ENCODE measurements at places on chromosomes 5 and 9.

GRCh38 chr5:145554399-145554798 lies 280.7 kb downstream of the PRELID2 start:
- DNase-seq: no peak

DNA sequence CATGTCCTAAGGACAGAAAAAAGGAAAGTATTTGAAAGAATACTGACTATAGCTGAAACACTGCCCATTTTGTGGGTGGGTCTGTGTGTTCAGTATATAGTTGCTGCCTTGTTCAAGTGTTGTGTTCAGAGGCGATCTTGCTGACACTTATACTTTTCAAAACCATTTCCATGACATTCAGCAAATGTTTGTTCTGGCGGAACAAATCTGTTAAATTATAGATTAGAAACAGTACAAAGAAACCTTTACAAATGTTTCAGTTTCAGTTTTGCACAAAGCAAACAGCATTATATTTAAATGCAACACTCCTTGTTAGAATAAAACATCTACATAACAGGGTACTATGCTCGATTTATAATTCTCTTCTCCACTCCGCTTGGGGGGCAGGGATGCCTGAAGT lies 2276.3 kb downstream of the MAT2B start:
- no peak for DNase-seq

DNA sequence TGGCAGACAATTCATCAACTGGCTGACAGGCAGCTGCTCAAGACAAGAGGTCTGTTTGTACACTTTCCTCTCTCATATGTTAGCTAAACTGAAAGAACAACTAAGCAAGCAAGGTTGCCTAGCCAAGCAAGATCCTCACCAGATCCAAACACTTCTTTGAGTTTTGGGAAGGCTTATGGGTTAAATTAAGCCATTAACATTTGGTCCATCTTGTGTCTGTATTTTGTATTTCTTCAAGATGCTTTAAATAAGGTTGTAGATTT lies 170.4 kb upstream of the RAI14 start:
- DNase-seq: no peak

DNA sequence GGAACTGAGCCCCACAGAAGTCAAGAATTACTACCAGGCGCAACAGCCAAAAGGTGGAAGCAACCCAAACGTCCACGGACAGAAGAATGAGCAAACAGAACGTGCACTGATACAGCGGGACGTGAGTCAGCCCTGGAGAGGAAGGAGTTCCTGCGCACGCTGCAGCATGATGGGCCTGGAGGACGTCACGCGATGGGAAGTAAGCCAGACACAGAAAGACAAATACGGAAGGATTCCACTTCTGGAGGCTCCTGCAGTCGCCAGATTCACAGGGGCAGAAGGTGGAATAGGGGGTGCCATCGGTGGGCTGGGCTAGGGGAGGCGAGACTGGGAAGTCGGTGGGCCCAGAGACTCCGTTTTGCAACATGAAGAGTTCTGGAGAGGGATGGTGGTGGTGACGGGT lies 80.3 kb upstream of the PHYKPL start:
- no peak for DNase-seq

- DNase-seq: no peak
Observed at GRCh38 chr5:78578015-78578414, 70.6 kb downstream of the LHFPL2 start.

DNA sequence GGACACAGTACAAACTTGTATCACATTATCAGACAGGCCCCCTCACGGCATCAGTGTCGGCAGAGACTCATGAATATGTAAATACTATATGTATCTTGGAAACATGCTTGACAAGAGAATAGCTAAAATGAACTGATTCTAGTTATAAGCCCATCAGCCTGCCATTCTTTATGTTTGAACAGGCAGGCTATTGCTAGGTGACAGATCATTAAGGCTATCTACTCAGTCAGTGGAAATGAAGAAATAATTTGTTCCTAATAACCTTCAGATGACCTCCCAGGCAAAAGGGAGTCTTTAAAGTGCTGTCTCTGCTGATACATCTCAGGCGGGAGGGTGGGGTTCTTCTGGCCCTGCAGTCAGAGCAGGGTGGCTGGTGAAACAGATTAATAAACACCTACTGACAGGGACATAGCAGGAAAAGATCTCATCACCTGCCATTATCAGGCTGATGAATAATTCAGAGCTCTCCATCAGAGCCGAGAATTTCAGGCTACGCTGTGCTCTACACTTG lies 394.2 kb downstream of the RASEF start:
- DNase-seq: no peak

DNA sequence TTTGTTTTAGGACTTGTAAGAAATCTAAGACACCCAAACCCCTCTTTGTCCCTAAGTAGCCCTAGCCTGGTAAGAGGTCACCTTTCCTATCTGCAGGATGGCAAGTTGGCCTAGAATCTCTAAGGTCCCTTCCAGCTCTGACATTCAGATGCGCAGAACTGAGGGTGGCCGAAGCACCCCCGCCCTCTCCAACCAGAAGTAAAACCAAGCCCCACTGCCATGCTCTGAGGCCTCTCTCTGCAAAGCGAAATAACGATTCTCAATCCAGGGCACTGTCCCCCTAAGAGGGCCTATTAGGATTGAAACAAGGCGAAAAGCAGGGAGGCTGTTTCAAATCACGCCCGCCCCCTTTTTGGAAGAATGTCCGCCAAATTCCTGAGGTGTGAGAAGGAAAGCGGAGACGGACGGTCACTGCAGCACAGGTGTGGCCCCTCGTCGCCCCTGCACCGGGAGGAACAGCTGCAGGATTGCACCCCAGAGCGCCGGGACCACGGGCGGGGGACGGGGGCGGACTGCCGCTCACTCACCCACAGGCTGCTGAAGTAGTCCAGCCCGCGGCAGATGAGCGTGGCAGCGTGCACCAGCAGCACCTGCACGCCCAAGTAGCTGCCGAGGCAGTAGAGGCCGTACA lies 824 bp downstream of the TMEM245 start:
- peak; percentile 32 for DNase-seq

- no peak for DNase-seq
Observed at GRCh38 chr5:19701731-19702130, 286.3 kb downstream of the CDH18 start.

- DNase-seq: no peak
Observed at GRCh38 chr9:108138516-108138915, 648.9 kb upstream of the KLF4 start.

- DNase-seq: no peak
Observed at GRCh38 chr9:90569511-90569910, 73.1 kb downstream of the DIRAS2 start.

DNA sequence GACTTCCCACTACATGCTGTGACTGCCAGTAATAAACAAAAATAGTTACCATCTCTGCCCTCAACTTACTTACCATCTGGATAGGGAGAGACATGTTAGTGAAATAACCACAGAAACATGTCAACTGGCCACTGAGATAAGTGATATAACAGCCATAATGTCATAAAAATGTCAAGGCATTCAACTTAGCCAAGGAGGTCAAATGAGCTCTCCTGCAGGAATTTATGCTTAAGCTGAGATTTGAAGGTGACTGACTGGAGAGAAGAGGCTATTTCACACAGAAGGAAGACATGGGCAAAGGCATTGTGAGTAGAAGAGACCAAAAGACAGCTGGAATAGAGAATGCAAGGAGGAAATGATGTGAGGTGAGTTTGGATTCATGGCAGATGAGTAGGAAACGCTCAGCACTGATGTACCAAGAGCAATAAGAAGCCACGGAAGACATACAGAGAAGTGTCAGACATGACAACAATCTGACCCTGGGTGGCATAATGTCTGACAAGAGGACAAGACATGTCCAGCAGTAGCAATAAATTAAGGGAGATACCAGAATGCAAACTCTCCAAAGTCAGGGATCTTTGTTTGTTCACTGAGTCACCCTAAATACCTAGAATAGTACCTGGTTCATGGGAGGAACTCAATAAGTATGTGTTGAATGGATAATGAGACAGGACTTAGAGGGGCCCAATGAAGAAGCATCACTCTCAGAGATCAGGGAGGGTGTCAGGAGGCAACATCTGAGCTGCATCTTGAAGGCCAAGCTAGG lies 318.8 kb downstream of the ACTL7B start:
- DNase-seq: no peak

DNA sequence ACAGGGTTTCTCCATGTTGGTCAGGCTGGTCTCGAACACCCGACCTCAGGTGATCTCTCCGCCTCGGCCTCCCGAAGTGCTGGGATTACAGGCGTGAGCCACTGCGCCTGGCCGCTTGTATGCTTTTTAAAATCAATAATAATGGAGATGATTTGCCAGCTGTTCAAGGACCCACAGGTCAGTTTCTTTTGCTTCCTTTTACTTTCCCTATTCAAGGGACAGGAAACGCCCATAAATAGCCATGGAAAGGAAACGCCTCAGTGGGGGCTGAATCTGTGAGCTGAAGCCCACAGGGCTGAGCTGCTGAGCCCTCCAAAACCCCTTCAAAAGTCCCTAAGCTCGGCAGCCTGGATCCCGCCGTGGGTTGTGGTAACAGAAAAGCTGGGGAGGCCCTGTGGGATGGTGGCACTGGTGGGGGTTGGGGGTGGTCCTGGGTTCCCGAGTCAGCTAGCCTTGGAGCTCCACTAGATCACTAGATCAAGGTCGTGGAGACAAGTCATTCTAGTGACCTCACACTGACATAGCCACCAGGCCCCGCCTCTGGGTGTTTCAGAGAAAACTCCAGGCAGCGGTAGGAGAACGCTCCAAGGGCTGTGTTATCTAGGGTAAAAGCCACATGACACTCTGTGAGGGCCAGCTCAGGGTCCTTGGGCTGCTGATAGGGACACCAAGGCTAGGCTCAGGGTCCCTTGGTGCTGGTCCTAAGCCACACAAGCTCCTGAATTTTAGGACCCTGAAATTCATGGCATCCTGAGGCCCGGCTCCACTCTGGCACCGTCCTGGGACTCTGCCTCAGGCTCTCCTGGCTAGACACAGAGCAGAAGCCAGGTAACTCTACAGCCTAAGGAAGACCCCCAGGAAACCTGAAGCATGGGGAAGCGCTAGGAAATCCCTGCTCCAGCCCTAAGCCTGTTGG lies 18.0 kb upstream of the DUSP1 start:
- no peak for DNase-seq

DNA sequence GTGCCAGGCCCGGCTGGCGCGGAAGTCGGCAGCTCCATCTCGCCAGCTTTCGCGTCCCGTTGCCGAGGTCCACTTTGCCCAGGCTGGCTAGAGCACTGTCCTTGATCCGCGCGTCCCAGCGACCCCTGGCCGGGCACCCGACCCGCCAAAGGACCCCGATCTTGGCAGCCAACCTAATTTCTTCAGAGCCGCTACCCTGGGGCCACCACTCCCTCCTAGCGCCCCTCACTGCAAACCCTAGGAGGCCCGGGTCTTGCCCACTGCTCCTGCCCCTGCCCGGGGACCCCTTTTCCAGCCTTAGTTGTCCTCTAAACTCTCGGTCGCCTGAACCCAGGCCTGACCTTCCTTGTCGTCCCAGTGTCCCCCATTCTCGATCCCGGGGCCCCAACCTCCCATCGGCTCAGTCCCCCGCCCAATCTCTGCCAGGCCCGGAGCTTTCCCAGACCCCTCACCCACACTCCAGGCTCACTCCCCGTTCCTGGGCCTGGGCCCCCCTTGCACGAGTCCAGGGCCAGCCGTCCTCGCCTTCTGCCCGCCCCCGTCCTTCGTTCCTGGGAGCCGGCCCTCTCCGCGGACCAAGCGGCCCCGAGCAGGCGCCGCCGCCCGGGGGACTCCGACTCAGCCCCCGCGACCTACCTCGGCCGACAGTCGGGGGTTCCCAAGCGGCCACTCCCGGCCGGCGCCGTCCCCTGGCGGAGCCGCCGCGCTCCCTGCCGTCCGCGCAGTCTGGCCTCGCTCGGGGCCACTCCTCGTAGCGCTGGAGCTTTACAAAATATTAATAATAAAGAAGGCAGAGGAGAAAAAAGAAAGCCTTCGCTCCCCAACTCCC lies 701 bp upstream of the LMX1B start:
- no peak for DNase-seq

DNA sequence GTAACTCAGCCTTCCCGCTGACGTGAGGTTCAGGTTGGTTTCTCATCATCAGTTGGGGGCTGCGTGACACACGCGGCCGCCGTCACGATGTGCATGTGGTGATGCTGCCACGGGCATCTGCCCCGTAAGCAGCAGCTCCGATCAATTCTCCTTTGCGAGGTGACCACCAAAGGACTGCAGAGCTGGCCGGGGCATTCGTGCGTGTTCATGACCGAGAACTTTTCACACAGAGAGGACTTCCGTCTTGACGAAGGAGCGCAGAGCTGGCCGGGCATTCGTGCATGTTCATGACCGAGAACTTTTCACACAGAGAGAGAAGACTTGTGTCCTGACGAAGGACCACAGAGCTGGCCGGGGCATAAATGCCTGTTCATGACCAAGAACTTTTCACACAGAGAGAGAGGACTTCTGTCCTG lies 3.8 kb upstream of the LCN1 start:
- DNase-seq: peak; percentile 14

- no peak for DNase-seq
Observed at GRCh38 chr9:120779227-120779626, 14.0 kb downstream of the FBXW2 start.

- no peak for DNase-seq
Observed at GRCh38 chr9:100619194-100619593, 41.3 kb downstream of the CAVIN4 start.

DNA sequence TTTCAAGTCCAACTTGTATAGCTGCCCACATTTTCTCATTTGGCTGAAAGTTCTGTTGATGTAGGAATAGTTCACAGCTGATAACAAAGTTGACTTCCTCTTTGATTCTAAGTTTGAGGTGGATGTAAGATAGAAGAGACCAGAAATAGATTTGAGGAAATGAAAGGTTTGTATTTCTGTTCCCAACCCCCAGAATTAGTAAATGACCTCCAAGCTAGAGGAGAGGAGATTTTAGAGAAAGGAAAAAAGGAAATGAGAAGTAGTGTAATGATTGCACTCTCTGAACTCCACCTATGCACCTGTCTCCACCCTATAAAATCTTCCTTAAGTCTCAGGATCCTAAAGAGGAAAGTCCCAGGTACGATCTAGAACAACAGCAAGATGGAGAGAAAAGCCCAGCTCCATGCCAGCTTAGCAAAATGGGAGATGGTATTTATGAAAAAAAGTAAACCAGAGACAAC lies 130.4 kb upstream of the POC5 start:
- DNase-seq: no peak

- DNase-seq: no peak
Observed at GRCh38 chr5:95050708-95051107, 234.2 kb downstream of the MCTP1 start.

DNA sequence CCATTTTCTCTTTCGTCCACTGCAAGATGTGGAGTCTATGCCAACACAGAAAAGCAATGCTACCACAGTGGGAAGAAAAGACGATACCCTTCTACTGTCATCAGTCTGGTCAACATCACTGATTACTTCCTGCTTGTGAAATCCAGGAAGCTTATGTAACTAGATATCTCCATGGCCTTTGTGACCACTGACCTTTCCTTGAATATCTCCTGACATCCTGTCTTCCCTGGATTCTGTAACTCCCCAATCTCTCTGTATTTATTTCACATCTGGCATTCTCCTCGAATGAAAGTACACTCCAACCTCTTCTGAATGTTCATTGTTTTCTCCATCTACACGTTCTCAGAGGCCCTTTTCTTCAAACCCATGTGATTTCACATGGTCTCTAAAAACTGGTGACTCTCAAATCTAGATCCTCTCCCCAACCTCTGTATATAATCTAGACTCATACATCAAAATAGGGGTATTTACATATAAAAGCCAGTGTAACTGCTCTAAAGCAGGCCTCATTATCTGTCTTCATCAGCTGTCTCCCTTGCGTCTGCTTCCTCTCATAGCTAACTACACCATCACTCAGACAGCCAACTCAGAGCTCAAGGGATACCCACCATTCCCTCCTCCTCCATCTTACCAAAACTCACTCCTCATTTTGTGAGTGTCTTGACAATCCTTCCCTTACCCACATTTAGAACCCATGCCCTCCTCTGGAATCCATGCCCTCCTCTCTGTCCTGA lies 156.8 kb downstream of the SEMA5A start:
- no peak for DNase-seq

GRCh38 chr5:180302256-180302655 lies 10.4 kb upstream of the MAPK9 start:
- no peak for DNase-seq

Data from activated T-cell treated with anti-CD3 and anti-CD28 coated beads, Interleukin-2, amount 50 U/mL, for 48 hours (primary cell).